Activated gamma-delta T cell treated with Interleukin-2 at 50 U/mL for 16 hours (primary cell): ENCODE measurements at places on chromosomes 6 and 20.

GRCh38 chr6:498795-499231 is 107.3 kb downstream of the IRF4 start:
- peak; percentile 14 for DNase-seq

DNA sequence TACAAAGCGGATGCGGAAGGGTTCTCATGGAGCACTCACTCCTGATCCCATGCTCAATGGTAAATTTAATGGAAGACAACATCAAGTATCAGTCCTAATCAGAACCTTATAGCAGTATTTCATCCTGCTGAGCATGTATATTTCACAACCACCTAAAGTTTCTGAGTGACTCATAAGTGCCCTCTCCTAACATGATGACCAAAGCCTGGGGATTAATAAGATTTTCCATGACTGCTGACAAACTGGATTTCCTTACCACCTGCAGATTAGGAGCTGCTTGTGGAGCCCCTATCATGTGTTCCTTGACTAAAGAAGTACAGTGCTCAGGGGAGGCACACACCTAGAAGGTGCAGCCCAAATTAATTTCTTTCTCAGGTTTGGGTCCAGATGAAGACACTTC is 112.8 kb downstream of the INSM1 start:
- no peak for DNase-seq

DNA sequence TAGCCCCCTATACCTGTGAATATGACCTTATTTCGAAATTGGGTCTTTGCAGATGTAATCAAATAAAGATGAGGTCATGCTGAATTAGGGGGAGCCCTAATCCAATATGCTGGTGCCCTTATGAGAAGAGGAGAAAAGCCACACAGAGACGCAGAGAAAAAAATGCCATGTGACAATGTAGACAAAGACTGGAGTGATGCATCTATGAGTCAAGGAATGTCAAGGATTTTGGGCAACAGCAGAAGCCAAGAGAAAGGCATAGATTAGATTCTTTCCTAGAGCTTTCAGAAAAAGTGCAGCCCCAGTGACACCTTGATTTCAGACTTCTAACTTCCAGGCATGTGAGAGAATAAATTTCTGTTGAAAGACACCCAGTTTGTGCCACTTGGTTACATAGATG is 47.4 kb upstream of the HS3ST5 start:
- DNase-seq, result no peak

DNA sequence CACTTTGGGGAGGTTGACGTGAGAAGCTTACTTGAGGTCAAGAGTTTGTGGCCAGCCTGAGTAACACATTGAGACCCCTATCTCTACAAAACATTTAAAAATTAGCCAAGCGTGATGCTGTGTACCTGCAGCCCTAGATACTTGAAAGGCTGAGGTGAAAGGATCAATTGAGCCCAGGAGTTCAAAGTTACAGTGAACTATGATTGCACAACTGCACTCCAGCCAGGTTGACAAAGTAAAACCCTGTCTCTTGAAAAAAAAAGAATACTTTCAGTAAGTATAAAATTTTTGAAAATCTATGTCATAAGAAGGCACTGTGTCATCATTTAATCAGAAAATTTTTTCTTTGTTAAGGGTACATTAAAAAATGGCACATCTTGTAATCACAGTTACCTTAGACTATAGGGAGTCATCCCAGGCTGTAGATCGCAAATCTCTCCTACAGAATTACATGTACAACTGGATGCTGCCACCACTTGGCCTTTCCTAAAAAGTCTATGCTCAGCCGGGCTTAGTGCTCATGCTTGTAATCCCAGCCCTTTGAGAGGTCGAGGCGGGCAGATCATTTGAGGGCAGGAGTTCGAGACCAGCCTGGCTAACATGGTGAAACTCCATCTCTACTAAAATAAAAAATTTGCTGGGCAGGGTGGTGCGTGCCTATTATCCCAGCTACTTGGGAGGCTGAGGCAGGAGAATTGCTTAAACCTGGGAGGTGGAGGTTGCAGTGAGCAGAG is 17.0 kb upstream of the MRS2 start:
- DNase-seq, result no peak

DNA sequence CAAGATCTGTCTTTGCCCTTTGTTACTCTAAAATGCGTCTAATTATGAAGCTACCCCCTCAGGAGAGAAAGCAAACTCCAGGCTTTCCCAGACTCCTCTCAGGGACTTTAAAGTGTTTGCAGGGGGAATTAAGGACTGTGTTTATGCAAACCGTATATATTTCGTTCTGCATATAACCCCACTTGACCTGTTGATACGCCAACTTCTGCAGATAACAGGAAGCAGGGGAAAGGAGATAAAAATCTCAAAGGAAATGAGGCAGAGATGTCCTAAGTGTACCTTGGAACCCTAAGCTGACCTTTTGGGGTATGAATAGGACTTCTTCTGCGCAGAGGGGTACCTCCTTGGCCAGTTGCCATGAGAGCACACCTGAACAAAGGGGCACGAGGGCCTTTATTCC is 8.1 kb downstream of the SYCP2L start:
- no peak for DNase-seq

DNA sequence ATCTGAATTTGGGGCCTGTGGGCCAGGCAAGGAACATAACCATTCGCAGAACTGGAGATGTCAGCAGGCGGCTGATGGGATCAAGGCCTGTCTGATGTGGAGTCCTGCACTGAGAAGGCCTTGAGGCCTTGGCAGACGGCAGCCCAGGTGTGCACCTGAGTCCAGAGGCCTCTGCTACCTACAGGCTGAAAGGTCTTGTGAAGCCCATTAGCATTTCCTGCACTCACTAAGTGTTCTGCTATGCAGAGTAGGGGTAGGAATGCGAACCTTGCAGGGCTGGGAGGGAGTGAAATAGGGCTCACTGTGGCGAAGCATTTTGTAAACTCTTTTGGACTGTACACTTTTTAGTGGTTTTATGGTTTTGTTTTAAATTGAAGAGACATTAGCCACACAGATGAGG is 48.3 kb upstream of the RNF24 start:
- no peak for DNase-seq

GRCh38 chr6:110083875-110084585 is 95.4 kb downstream of the WASF1 start:
- DNase-seq, result no peak

- DNase-seq, result no peak
Observed at GRCh38 chr6:6918216-6918983, 189.4 kb upstream of the RREB1 start.

DNA sequence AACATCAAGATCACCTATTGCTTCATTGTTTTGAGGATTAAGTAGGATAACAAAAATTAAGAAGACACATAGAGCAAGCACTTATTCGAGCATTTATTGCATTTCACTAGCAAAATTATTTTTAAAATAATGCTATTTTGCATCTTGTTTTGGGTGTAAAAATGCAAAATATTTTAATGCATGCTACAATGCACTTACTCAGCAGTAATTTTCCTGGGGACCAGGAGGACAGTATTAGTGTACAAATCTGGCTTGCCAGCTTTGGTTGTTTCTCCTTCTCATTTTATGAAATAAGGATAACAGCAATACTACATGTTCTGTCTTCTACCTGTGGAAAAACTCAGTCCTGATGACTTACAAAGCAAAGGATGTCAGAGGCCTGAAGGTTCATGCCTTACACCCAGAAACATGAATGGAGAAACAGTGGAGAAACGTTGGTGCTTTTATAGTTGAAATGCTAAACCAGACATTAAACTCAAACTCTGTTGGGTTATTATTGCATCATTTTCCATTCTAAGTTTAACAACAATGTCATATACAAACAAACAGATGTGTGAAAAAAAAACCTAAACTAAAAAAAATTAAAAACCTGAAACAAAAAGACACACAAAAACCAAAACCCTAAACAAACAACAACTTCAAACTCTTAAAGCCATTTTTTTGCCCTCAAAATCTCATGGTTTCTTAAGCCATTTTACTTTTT is 50.2 kb upstream of the ATXN1 start:
- DNase-seq, result no peak

DNA sequence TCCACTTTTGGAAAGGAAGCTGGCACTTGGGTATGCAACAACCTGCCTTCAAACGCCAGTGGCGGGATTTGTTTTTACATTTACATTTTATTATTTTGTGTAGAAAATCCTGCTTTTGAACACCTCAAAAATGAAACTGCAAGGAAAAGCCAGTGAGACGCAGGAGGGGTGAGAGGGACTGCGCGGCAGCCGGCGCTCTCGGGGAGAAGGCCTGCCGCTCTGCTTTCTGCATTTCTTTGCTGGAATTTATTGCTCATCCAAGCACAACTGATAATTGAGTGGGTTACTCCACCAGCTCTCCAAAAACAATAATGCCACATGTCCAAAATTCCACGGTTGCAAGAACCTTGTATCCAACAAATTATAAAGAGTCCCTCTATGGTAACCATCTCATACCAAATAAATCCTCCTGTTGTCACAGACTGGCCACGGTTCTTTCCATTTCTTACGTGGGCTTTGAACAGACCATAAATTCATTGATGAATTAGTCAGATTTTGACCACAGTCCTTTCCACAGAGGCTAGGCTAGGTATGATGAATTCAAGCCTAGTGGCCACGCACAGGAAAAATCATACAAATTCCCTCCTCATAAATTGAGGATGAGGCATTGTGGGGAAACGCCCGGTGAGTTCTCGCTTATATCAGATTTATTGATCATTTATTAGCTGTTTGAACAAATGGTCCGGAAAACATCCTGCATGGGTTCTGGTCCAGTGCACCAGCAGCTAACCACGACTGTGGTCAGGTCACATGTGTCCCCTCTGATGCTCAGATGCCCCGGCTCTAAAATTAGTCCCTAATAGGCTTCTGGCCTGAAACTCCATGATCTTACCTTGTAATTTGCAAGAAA is 31.6 kb upstream of the FOXC1 start:
- no peak for DNase-seq

GRCh38 chr6:85394853-85395538 is 54.9 kb upstream of the NT5E start:
- no peak for DNase-seq

- no peak for DNase-seq
Observed at GRCh38 chr6:157879873-157880254, 56.8 kb downstream of the SNX9 start.

DNA sequence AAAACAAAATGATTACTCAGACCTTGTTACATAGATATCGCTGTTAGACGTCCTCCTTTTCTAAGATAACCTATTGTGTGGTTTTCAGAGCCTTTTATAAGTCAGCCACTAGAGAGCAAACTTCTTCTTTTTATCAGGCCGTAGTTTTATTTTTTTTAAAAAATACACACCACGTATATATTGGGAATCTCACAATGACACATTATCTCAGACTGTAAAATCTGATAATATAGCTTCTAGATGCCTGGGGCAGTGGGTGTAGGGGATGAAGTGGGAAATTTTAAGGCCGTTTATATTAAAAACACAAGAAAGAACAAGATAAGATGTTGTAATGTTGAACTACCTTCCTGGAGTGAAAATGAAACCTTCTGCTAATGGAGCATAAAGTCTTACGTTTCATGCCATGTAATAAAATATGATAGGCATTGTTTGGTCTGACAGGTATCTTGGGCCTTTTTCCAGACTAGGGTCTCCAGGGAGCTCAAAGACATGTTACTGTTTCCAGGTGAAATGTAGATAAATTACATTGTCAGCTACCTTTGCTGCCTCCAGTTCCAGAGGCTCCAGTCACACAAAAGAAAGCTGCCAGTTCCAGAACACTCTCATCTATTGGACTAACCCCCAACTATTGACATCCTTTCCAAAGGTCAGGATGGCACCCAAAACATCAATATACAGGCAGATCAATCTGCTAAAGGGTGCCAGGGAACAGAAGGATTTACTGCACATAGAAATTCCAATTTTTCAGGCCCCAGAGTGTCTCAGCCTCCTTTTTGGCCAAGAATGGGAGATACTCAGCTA is 130.2 kb upstream of the AKIRIN2 start:
- DNase-seq, result no peak

- no peak for DNase-seq
Observed at GRCh38 chr6:93417421-93418013, 1.8 kb downstream of the EPHA7 start.

DNA sequence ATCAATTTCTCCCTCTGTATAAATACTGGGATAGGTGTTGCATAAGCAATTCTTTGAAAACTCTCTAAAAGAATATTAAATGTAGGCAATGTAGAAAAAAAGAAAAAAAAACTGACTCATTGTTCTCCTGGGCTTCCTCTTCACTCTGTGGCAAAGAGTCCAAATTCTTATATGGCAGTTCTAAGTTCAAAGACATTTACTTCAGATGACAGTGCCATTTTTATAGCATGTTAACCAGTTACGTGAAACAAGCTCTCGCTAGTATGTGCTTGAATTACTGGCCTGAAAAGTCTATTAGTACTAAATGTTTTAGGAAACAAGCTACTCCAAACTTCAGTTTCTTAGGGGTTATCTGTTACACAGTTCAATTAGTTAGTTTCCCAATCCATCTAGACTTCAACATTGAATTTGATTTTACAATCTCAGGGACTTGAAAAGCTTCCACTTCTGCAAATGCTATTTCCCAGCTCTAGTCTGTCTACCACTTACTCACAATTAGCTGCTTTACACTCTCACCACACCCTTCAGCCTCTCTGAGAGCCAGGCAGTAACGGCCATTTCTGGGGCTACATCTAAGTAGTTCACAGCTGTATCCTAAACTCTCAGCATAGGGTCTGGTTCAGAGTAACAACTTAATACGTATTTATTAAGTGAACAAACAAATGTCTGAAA is 100.4 kb downstream of the OGFRL1 start:
- no peak for DNase-seq

GRCh38 chr20:56800088-56800487 is 171.0 kb downstream of the TFAP2C start:
- DNase-seq, result no peak

GRCh38 chr20:37677969-37678861 is 15.6 kb upstream of the CTNNBL1 start:
- DNase-seq, result no peak
